ENCODE measurements at places on chromosomes 7 and 10.

DNA sequence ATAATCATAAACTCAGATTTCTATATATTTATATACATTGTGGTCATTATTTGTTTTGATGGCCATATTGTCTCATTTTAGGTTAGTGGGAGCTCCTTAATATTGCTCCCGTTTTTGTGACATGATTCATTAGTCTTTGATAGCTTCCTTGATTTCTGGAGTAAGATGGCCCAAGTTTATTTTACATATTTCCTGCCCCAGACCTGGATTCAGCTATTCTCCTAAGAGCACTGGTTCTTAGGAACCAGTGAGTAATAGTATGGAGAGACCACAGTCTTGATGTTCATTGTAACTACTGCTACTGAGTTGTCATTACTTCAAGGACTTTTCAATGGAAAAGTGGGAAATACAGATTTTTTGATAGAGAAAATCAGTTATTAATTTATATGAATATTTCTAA, 6.0 kb downstream of the TFPI2 start:
- DNase-seq: no peak

- no peak for DNase-seq
These were observed 13.0 kb upstream of the PFKP start for GRCh38 chr10:3054183-3054850.

GRCh38 chr10:119759832-119760231, 34.0 kb downstream of the INPP5F start:
- no peak for DNase-seq

GRCh38 chr10:68271196-68271882, 39.4 kb upstream of the ATOH7 start:
- DNase-seq: no peak

- no peak for DNase-seq
These were observed 23.3 kb downstream of the AVL9 start for GRCh38 chr7:32518534-32519140.

Data from HTR-8/SVneo (cell line).